ENCODE measurements at places on chromosomes 3 and 15.
A peak's percentile ranks its signal among the peaks of the same experiment; 100 is the strongest.

GRCh38 chr3:128277378-128278069, 124.2 kb downstream of the EEFSEC start:
- no peak for DNase-seq

- DNase-seq = no peak
Observed at GRCh38 chr3:14452740-14453710, 50.6 kb downstream of the SLC6A6 start.

GRCh38 chr3:127739347-127740135, 66.8 kb downstream of the ABTB1 start:
- no peak for DNase-seq

DNA sequence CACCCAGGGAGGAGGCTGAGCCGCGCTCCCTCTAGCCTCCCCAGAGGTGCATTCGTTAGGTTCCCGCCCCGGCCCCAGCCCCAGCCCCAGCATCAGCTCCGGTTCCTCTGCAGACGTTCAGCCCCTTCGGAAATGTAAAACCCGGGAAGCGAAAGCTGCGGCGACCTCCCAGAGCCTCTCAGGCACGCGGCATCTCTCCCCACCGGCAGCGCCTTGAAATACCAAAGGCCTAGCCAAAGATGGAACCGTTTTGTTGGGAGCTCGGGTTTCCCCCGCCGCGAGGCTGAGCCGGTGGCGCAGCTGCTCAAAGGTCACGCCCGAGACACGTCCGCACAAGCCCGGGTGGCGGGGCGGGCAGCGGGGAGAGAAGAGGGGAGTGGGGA, 77.8 kb upstream of the HES1 start:
- DNase-seq = peak; percentile 83

GRCh38 chr15:81914734-81915256, 131.0 kb downstream of the MEX3B start:
- peak; percentile 18 for DNase-seq

GRCh38 chr3:113329757-113330156, 111.5 kb downstream of the CFAP44 start:
- DNase-seq = no peak

- DNase-seq = no peak
Observed at GRCh38 chr3:27578032-27578431, 93.8 kb upstream of the SLC4A7 start.

DNA sequence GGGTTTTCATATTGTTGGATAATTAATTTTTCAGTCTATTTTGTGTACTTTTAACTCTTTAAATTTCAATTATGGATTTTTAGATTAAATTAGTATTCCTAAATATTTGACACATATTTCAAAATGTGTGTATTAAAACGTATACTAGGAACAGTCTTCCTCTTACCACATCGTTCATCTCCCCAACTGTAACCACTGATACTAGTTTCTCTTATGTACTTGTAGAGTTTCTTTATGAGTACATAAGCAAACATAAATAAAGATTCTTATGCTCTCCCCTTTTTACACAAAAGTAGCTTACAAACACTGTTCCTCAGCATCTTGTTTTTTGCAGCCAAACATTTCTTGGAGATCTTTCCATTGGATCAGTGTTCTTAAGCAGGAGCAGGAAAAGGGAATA, 45.9 kb downstream of the CMSS1 start:
- no peak for DNase-seq

GRCh38 chr15:100078511-100079220, 263.1 kb downstream of the ADAMTS17 start:
- DNase-seq = no peak

DNA sequence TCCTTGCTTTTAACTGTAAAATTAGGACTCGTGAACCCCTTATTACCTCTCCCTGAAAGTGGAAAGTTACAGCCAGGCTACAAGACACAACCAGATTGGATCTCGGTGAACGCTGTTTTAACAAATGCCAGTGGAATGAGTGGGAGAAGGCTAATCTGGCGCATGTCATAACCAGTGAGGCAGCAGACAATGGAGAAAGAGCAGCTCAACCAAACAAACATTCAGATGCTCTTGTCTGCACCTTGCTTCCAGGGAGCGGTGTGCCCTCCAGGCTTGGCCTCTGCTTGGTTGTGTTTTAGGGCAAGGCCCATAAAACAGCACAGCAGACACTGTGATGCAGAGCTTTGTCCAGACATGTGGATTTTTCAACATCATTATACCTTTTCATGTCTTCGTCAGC, 45.9 kb upstream of the ATP1B3 start:
- peak; percentile 54 for DNase-seq

GRCh38 chr3:193048127-193048526, 130.5 kb upstream of the MB21D2 start:
- DNase-seq = no peak

DNA sequence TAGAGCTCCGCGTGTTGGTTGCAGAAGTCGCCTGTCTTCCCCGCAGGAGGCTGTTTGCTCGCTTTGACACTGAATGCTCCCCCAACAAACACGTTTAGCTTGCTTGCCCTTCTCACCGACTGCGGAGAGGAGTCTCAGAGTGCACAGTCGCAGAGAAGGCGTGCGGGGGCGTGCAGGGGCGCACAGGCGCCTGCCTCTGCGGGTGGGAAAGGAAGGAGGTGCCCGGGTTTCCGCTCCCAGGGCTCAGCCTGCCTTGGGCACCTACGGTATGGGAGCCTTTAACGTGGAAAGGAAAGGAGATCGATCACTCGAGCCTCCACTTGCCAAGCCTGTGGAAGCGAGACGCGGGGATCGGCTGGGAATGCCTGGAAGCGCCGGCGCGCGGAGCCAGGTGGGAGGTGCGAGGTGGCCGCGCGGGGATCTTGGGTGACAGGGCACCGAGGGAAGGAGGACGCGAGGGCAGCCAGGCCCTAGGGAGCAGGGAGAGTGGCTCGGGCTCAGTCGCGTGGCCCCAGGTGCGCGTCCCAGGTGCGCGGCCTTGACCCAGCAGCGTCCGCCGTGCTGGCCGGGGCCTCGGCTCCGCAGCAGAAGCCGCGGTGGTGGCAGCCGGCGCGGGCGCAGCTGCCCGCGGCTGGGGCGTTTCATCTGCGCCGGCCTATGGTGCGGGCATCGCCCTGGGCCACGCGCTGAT, at the start of gene FAN1:
Gene FAN1, plus strand, starts transcription at position 419 of the 691 bp plus-strand sequence. CDS start 749 bp downstream, outside the sequence.
- peak; percentile 91 for DNase-seq

DNA sequence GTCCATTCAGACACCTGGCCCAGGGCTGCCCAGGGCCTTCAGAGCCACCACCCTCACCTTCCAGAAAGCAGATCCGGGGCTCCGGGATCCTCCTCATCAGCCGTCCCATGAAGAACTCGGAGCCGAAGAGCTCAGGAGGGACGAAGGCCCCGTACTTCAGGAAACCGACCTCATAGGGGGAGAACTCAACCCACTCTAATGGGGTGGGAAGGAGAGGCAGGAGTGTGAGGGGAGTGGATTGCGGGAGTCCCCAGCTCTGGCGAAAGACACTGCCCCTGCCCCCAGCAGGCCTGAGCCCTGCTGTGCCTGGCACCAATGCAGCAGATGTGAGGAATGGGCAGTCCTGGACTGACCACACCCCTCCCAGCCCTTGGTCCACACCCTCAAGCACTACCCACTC, 22.6 kb downstream of the PLA2G4D start:
- no peak for DNase-seq
